Stimulated activated CD4-positive, alpha-beta T cell treated with anti-CD3 and anti-CD28 coated beads, Interleukin-1b, Interleukin-23, amount 100 ng/mL, for 1 hour (primary cell): ENCODE measurements at places on chromosomes 4 and X.

DNA sequence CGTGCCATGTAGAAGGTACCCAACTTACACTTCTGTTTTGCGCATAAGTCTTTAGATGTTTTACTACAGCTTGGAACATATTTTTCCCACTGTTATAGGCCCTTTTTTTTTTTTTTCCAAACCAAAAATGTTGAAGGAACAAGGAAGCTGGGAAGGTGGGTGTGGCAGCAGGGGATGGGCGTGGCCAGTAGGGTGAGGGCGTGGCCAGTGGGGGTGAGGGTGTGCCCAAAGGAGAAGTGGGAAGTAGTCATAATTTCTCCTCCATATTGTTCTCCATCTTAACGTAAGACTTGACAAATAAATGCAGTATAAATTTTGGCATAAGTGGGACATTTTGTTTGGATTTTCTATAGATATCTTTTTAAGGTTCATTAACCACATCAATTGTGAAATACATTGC is 30.4 kb downstream of the CLDN22 start:
- DNase-seq = no peak

GRCh38 chr4:20432088-20432487 is 180.4 kb downstream of the SLIT2 start:
- DNase-seq = no peak

DNA sequence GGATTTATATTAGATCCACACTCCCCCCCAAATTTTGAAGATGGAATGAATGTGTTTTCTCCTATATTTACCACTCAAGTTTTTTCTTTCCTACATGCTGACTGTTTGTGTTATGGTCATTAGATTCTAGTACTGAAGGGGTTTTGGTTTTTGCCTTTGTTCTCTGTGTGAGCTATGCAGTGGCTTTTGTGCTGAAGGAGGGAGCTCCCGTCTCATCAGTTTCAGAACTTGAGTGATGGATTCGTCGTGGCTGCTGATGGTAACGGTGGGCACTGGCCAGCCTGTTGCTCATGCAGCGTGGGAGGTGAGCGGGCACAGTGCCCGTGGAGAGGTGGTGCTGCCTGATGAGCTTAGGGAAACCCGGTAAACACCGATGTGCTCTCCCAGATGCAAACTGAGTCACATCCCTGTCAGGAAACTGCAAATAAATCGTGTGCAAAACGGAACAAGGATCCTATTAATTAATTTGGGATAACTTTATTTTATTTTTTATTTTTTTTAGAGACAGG is 101.5 kb downstream of the SORBS2 start:
- DNase-seq = no peak

- no peak for DNase-seq
These were observed 21.2 kb upstream of the LCORL start for GRCh38 chr4:18042754-18043153.

DNA sequence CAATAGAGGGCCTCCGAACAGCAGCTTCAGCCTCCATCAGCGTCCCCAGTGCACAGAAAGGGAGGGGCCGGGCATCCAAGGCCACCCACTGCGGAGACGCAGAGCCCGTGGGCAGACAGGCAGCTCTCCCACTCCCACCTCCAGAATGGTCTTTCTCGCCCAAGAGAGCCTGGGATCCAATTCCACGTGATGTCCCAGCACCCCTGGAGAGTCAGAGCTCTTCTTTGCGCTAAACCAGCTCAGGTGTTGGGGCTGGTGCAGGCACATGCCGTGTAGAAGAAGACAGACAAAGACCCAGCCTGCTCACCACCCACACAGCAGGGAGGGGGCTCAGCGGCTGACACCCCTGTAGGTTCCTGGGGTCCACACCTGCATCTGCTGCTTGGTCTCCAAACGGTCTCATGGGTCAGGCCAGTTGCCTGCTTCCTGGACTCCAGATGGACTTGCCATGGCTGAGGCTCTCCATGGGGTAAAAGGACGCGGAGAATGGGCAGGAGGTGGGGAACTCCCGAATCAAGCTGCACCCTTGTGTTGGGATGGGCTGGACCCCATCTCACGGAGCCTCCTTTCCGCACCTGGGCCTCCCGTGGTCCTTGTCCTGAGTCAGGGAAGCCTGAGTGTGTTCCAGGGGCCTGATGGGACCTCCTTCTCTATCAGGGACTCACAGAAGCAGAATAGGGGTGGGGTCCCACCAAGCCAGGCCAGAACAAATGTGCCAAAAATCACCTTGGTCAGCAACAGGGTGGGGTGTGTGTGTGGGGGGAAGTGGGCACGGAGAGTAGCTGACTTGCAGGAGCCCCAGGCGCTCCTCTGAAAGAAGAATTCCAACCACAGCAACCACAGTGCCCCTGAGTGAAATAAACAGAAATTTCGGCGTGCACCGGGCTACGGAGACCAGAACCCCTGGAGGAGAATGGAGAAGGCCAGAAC is 11.6 kb upstream of the ASMTL start:
- no peak for DNase-seq

GRCh38 chr4:103998756-103999155 is 279.0 kb upstream of the TACR3 start:
- no peak for DNase-seq

- no peak for DNase-seq
These were observed 56.4 kb downstream of the IRF2 start for GRCh38 chr4:184417802-184418511.

DNA sequence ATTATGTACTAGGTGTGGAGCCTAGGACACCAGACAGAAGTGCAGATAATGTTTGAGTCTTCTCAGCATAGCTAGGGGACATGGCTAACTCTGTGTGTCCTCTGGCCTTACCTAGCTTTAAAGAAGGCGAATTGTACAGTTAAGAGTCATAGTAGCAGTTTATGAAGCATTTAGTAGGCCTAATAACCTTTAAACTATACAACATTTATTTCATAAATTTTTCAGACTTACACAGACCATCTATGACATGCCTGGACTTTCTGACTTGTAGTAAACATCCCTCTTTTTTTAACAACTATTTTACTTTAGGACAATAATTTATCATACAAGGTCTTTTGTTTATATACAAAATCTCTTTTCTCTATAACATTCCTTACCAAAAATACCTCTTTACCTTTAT is 37.4 kb downstream of the ETNPPL start:
- DNase-seq = no peak

DNA sequence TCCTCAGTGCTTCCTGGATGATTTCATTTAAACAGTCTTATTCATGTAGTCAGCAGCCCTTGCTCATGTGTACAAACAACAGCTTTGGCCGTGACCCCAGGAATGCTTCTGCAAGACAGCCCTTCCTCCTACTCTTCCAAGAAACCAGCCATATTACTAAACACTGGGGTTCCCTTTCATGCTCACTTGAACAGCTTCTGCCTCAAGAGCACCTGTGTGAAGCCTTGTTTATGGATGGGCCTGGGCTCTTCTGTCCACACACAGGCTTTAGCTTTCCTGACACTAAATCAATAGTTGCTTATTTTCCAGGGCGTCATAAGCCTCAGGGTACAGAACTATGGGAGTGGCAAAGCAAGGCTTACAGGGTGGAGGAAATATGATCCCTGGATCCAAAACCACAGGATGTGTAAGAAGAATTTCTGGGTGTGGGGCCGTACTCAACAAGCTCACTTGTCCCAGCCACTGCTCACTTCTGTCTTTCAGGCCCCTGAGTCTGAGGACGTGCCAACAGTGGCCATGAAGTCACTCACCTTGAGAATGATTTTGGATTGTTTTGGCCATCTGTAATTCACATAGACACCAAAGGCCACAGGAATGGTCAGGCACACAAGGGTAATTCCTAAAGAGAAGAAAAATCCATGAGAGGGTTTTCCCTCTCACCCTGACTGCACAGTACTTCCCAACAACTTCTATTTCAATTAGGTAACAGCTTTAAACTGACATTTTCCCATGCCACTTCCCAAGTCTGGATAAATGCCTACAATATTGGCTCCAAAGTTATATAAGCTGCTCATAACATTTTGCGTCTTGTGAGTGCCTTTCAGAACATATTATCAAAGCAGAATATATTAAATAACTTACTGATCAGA is 17.7 kb downstream of the SLC10A6 start:
- DNase-seq = no peak

GRCh38 chr4:140249351-140249750 is 95.4 kb upstream of the MAML3 start:
- no peak for DNase-seq

- no peak for DNase-seq
These were observed 26.7 kb upstream of the MAGEC3 start for GRCh38 chrX:141811438-141811837.

DNA sequence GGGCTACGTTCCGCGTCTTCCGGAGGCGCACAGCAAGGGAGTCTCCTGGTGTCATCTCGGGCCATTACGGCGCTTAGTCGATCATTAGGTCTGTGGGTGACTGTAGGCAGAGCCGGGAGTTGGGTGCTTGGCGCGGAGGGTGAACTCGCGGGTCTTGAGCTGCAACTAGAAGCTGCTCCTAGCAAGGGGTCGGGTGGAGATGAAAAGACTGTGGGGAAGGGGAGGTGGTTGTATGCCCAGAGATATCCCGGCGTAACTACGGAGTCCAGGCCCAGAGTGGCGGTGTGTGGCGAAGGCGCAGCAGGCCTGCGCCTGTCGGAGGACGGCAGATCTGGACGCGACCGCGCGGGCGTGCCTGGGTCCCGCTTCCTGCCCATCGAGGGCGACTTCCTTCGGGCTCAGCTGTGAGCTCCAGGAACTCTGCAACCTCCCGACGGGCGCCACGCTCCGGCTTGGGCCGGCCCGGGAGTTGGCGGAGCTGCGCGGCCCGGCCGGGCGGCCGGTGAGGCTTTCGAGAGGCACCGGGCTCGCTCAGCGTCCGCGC is 2.7 kb upstream of the NKX3-2 start:
- no peak for DNase-seq

- DNase-seq = no peak
These were observed 135.7 kb downstream of the ZNF330 start for GRCh38 chr4:141356321-141356962.

DNA sequence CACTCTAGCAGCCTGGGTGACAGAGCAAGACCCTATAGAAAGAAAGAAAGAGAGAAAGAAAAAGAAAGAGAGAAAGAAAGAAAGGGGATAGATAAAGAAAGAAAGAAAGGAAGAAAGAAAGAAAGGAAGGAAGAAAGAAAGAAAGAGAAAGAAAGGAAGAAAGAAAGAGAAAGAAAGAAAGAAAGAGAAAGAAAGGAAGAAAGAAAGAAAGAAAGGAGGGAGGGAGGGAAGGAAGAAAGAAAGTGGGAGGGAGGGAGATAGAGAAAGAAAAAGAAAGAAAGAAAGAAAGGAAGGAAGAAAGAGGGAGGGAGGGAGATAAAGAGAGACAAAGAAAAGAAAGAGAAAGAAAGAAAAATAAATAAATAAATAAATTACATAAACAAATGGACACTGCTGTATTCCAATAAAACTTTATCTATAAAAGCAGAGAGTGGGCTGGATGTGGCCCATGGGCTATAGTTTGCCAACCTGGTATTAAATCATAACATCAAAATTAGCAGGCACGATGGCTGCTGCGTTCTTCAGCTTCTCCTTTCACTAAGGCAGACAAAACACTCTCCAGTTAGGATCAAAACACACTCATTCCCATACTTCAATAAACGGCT is 165.0 kb downstream of the ZNF674 start:
- DNase-seq = no peak

DNA sequence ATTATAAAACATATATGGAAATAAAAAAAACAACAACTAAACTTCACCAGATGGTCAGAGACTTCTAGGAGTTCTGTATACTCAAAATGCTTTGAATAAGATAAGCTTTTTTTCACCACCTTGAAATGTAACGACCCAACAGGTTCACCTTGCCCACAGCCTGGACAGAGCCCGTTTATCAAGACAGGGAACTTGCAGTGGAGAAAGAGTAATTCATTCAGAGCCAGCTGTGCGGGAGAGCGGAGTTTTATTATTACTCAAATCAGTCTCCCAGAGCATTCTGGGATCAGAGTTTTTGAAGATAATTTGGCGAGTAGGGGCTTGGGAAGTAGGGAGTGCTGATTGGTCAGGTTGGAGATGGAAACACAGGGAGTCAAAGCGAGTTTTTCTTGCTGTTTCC is 38.5 kb downstream of the AGA start:
- no peak for DNase-seq

DNA sequence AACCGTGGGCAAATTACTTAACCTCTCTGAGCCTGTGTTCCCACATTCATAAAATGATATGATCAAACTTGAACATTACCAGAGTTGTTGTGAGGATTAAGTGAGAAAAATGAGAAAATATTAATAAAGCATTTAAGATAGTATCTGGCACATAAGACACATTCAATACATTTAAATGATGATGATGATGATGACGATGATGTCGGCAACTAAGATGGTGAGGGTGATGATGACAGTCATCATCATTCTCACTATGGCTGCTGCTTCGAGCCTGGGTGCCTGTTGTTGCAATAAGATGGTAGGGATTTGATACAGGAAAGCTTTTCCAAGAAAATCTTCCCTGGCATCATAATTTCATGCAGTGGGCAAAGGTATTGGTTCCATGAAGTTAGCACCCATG is 11.1 kb downstream of the TMEM164 start:
- no peak for DNase-seq

GRCh38 chr4:82053396-82053795 is 320.4 kb downstream of the HNRNPD start:
- DNase-seq = no peak
